DND-41 (cell line): ENCODE measurements at places on chromosomes 16 and 17.

DNA sequence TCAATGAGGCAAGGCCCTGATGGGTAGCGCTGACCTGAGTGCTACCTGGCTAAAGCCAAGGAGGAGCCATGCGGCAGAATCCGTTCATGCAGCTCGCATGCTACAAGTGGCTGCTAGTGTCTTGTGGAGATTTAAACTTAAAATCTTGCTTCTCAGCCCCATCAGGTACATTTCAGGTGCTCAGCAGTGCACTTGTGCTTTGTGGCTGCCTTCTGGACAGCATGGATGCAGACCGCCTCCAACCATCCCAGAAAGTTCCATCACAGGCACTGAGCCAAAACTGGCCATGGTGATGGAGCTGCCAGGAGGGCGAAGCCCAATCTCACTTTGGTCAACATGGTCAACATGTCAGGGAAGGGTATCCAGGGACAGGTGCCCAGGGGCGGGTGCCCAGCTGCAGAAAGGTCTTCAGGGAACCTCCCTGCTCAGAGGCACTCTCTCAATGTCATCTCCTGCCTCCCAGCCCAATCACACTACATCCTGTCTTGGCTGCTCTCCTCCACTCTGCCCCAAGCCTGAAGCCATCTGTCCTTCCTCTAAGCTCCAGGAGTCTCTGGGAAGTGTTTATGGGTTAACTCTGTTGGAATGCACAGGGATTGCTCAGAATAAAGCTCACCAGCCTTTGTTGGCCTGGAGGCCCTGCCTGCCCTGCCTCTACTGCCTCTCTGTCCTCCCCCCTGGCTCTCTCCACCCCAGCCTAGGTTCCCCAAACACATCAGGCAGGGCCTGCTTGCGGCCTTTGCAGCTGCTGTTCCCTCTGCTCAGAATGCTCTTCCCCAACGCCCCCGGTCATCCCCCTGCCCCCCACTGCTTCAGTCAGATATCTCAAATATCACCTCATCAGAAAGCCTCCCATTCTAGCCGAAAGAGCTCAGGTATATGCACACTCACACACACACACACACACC lies 18.3 kb upstream of the TNFRSF13B start:
- peak overlapping the region; percentile 90 for H3K27ac ChIP-seq
- peak; percentile 33 for DNase-seq
- H3K4me3 ChIP-seq: no peak overlapping the region
- no peaks in the 10 kb centered on the region for H3K36me3 ChIP-seq

DNA sequence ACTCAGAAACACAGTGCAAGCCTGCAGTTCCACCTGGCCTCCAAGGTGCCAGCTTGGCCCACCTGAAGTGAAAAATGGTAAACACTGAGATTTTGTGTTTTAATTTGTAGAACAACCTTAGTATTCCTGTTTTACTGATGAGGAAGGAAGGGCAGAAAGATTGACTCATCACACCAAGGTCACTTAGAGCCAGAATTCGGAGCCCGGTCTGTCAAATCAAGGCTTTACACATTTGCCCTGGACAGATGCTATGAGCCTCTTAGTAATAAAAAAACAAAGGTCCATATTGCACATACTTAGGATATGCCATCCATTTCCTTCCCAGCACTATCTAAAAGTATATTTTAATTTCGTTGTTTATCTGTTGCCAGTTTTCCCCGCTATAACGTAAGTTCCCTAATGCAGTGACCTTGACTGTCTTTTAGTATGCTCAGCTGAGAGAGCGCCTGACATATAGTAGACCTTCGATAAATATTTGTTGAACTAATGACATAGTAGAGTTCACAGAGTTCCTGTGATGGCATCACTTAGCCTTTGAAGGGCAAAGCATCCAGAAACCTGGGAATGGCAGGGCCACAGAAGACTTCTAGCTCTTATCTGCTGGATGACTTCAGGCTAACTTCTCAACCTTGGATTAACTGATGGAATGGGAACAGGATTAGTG lies 7.2 kb upstream of the TBKBP1 start:
- no peak overlapping the region for H3K27ac ChIP-seq
- no peaks in the 10 kb centered on the region for H3K4me1 ChIP-seq
- no peak overlapping the region for H3K4me3 ChIP-seq
- H3K27me3 ChIP-seq: no peaks in the 10 kb centered on the region

GRCh38 chr16:87712184-87712762 lies 53.5 kb downstream of the KLHDC4 start:
- H3K36me3 ChIP-seq: peaks cover 97% of the 10 kb centered on the region
- no peaks in the 10 kb centered on the region for H3K4me1 ChIP-seq
- H3K4me3 ChIP-seq: no peak overlapping the region
- no peak for DNase-seq

GRCh38 chr17:49551221-49552069 lies 24.2 kb upstream of the NXPH3 start:
- no peak for DNase-seq
- peaks cover 5% of the 10 kb centered on the region for H3K4me1 ChIP-seq
- no peaks in the 10 kb centered on the region for H3K27me3 ChIP-seq
- H3K4me3 ChIP-seq: no peak overlapping the region
- H3K27ac ChIP-seq: no peak overlapping the region

GRCh38 chr17:68385490-68386215 lies 71.6 kb downstream of the WIPI1 start:
- no peak for DNase-seq
- H3K27me3 ChIP-seq: no peaks in the 10 kb centered on the region
- H3K4me1 ChIP-seq: peaks cover 26% of the 10 kb centered on the region

DNA sequence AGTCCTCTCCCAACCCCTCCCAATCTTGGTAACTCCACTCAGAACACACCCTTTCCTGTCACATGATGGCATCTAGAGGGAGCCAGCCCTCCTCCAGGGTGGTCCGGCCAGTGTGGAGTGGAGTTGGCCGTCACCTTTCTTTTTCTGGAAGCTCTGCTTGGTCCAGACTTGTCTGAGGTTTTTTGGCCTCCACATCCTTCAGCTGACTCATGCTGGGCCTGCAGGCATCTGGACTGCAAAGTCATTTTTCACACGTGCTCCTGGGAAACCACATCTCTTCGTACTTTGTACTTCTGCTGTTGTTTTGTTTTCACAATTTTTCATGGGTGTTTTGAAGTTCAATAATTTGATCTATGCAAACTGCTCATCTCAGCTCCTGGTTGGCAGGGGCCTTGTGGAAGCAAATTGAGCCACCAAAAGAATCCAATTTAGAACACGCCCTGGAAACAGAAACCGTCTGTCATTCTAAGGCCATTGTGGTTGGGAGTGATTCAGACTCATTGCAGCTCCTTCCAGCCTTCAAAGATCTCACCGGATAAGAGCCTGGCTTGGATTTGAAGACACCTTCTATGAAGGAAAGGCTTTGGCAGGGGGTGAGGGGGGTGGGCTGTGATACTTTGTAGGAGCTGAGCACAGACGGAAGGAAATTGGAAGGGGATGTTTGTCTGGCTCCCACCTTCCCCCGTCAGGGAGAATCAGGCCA lies 42.4 kb upstream of the NF1 start:
- H3K27ac ChIP-seq: no peak overlapping the region
- H3K4me1 ChIP-seq: no peaks in the 10 kb centered on the region
- no peaks in the 10 kb centered on the region for H3K27me3 ChIP-seq
- H3K36me3 ChIP-seq: no peaks in the 10 kb centered on the region
- no peak overlapping the region for H3K4me3 ChIP-seq
